ENCODE measurements at places on chromosomes 6 and 20.

GRCh38 chr6:46948699-46949098 is 27.0 kb upstream of the ADGRF5 start:
- DNase-seq, result no peak

- no peak for DNase-seq
Observed at GRCh38 chr20:37323985-37324384, 22.0 kb upstream of the SRC start.

GRCh38 chr6:91865889-91866288 is 1279.0 kb upstream of the MAP3K7 start:
- DNase-seq, result no peak

DNA sequence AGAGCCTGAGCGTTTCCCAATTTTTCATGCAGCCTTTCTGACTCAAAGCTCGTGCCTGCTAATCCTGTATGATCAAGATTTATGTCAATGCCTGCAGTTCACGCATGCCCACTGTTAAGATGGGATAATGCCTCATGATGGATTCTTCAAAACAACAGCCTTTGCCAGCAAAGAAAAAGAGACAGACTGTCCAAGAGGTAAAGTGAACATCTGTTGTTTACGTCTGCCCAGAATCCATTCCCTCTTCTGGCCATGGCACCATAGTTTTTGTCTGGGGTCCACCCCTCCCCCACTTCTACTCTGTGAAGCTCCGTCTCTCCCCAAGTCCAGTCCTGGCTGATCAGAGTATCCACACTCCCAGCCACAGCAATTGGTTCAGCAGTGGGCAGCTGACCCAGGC is 91.9 kb upstream of the EYA2 start:
- no peak for DNase-seq

DNA sequence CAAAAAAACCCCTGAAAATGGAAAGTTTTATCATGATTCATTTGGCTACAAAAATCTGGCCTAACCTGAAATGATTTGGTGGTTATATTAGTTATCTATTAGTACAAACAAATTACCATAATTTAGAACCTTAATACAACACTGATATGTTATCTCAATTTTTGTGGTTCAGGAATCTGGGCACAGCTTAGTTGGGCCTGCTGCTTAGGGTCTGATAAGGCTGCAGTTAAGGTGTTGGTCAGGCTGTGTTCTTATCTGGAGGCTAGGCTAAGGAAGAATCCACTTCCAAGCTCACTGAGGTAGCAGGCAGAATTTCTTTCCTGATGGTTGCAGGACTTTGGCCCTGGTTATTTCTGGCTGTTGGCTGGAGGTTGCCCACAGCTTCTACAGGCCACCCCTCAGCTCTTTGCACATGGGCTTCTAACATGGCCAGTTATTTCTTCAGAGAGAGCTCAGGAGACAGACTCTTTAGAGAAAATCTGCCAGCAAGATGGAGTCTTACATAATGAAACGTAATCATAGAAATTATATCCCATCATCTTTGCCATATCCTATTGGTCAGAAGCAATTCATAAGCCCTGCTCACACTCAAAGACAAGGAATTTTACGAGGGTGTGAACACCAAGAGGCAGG is 11.4 kb downstream of the TRIM38 start:
- DNase-seq, result no peak

GRCh38 chr20:2826655-2827054 is 10.5 kb downstream of the TMEM239 start:
- DNase-seq, result no peak

GRCh38 chr20:11355345-11355744 is 562.3 kb upstream of the BTBD3 start:
- no peak for DNase-seq

- DNase-seq, result no peak
Observed at GRCh38 chr20:39619271-39619785, 657.2 kb downstream of the DHX35 start.

- DNase-seq, result no peak
Observed at GRCh38 chr6:127182501-127182900, 64.0 kb downstream of the RSPO3 start.

- DNase-seq, result no peak
Observed at GRCh38 chr6:105902401-105903031, 183.6 kb upstream of the PRDM1 start.

- DNase-seq, result no peak
Observed at GRCh38 chr6:30974490-30975252, 8.8 kb upstream of the MUC21 start.

DNA sequence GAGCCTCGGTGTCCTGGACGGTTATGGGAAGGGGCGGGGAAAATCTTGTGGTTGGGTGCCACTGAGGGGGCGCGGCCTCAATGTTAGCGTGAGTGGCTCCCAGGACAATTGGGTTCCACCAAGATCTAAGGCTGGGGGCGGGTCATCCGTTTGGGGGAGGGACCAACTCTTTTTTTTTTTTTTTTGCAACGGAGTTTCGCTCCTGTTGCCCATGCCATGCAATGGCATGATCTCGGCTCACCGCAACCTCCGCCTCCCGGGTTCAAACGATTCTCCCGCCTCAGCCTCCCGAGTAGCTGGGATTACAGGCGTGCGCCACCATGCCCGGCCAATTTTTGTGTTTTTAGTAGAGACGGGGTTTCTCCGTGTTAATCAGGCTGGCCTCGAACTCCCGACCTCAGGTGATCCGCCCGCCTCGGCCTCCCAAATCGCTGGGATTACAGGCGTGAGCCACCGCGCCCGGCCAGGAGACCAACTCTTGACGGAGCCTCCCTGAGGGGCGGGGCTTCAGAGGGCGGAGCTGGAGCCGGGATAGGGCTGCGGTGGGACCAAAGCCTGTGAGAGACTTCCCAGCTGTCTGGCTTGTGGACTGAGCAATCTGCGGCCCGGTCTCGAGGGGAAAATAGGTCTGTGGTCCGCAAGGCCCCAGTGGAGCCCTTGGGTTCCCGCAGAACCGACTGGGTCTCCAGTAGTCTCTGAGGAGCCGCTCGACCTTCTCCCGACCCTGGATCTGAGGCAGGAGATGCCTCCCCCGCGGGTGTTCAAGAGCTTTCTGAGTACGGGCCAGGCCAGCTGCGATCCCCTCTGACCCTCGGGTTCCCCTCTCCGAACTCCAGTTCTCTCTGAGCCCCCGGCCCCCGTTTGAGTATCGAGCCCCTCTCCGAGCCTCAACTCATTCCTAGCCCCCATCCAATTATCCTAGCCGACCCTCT is 1.1 kb downstream of the SPAG4 start:
- no peak for DNase-seq

- no peak for DNase-seq
Observed at GRCh38 chr6:6411115-6411514, 90.7 kb upstream of the F13A1 start.

- DNase-seq, result peak; percentile 88
Observed at GRCh38 chr6:41735427-41736185, at the start of gene TFEB. Gene TFEB (minus strand): TSS chr6:41735608. CDS start chr6:41691213, 44,395 bp downstream.

DNA sequence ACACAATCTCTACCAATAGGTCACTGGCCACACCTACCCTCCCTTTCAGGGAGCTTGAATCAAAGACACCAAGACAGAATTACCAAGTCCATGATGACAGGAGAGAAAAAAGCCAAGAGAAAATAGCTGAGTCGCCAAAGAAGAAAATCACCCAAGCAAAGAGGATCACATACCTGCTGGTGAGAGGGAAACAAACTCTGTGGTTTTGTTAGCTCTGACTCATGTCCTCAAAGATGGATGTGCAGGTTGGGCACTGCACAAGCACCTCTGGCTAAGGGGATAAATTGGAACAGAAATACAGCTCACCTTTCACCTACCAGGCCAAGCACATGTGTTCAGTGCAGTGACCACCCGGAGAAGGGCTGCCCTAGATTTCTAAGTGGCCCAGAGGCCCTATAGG is 114.8 kb downstream of the TFAP2A start:
- DNase-seq, result no peak

- no peak for DNase-seq
Observed at GRCh38 chr6:18293076-18293904, 29.0 kb upstream of the DEK start.

GRCh38 chr6:23218751-23219150 is 649.4 kb downstream of the HDGFL1 start:
- no peak for DNase-seq

- DNase-seq, result no peak
Observed at GRCh38 chr6:136969930-136970329, 47.8 kb downstream of the SLC35D3 start.

GRCh38 chr6:147704691-147705090 is 196.2 kb downstream of the SAMD5 start:
- no peak for DNase-seq

GRCh38 chr20:20489054-20489453 is 121.2 kb downstream of the INSM1 start:
- no peak for DNase-seq

- DNase-seq, result no peak
Observed at GRCh38 chr20:52179331-52180179, 12.0 kb downstream of the ZFP64 start.

- DNase-seq, result peak; percentile 40
Observed at GRCh38 chr6:161242779-161243693, 30.8 kb downstream of the AGPAT4 start.

DNA sequence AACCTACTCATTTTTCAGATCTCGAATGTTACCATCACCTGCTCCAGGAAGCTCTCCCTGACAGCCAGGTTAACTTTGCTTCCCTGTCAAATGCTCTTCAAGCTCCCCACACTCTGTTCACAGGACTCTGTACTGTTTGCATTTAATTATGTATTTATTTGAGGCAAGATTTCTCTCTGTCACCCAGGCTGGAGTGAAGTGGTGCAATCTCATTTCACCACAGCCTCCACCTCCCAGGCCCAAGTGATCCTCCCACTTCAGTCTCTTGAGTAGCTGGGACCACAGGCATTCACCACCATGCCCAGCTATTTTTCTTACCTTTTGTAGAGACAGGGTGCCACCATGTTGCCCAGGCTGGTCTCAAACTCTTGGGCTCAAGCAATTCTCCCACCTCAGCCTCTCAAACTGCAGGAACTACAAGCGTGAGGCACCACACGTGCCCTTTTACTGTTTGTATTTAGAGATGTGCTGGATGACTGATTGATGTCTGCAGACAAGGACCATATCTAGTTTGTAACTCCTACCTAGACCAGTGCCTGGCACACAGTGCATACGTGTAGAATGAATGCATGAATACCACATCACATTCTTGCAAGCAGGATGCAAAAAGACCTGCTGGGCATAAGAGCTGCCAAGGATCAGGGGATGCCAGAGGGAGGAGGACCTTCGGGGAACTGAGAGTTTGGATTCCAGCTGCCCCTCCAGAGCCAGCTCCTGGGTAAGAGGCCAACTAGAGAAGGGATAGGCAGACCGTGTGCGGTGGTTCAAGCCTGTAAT is 15.6 kb upstream of the CBFA2T2 start:
- DNase-seq, result no peak

- DNase-seq, result no peak
Observed at GRCh38 chr6:155964544-155964943, 508.9 kb upstream of the NOX3 start.

DNA sequence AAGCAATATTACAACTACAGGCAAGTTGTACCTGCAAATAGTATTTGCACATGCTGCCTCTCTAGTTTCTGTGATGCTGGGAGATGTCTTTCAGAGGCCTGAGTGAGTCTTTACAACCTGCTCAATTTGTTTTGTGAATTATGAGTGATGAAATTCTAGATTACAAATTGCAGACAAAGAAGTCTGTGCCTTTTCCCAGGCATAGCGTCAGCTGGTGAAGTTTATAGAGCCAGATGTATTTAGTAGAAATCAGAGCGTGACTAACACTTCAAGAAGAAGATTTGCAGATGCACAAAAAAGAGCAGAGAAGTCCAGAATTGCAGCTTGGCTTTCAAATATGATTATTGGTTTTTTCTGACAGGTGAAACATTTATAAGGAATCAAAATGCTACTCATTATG is 289.9 kb downstream of the PLCB1 start:
- DNase-seq, result no peak

DNA sequence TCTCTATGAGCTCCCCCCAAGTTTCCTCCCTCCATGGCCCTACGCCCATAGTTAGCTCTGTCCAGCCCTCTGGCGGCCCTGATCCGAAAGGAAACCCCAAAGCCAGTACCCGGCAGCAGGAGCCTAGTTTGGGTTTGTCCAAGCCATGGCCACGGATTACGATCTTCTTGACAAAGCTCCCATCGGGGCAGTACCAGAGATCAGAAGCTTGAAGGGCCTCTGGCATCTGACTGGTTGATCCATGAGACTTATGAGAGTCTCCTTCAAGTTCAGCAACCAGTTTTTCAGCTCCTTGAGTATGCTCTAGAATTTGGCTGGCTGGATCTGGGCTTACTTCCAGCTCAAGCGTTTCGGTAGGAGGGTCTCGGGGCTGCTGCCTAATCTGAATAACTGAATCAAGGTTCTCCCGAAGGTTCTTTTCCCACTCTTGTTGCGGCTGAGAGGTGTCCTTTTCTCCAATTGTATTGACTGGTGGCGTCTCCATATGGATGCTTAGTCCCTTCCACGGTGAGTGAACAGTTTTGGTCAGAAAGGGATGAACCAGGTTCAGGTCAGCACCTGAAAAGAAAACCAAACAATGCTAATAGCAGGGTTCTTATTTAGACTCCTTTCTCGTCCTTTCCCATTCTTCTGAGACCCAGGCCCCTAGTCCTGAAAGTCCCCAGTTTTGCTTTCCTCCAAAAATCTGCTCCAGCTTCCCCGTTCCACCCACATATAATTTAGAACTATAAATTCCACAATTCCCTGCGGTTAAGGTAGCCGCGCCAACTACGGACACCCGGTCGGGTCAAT is 595 bp downstream of the FKBPL start:
- DNase-seq, result no peak

DNA sequence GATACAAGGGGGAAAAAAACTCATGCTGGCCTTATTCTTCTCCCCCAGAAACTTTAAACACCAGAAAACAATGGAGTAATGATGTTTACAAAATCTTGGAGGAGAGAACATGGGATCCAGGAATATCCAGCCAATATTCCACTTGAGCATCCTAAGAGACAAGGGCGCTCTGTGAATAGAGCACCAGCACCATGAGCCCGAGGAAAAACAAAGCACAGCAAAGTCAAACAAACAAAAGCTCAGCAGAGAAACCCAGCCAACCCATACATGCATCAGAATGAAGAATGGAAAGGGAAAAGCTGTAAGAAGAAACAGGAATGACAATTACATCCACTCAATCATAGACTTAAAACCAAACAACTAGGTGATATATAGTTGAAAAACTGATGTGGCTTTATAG is 4.6 kb upstream of the NAA20 start:
- DNase-seq, result no peak

- no peak for DNase-seq
Observed at GRCh38 chr6:167497428-167498056, 172.7 kb downstream of the TTLL2 start.

GRCh38 chr6:113103634-113104361 is 753.3 kb upstream of the MARCKS start:
- no peak for DNase-seq

All from stimulated activated CD8-positive, alpha-beta memory T cell treated with anti-CD3 and anti-CD28 coated beads, Interleukin-4, amount 100 ng/mL, for 1 hour (primary cell).